Stimulated activated CD4-positive, alpha-beta T cell treated with anti-CD3 and anti-CD28 coated beads, Interleukin-15, amount 100 ng/mL, for 1 hour (primary cell): ENCODE measurements at places on chromosomes 11 and 22.

DNA sequence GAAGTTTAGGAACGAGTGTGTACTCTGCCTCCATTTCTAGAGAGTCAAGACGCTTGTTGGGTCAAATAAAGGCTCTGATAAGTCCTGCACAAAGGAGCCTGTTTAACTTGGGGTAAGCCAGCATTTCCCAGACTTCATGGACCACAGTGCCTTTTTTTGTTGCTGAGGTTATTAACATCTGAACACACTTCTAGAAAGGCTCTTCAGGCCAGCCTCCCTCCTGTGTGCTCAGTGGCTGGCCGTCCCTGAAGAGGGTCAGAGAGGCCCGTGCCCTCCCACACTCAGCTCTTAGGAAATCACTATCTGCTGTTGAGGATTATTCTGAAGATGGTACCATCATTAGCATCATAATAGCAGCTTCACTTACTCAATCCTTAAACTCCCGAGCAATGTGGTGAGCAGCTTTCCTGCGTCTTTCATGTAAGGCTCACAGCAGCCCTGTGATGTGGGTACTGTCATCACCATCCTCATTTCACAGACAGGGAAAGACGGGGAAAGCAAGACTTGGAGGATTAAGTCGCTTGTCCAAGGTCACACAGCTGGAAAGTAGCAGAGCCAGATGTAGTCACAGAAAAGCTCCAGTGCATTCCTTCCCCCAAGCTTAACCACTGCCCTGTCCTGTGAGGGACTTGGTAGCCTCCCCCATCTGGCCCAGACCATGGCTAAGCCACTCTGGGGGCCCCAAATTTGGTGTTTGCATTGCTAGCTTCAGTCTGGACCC is 71.3 kb downstream of the TSPAN18 start:
- DNase-seq, result no peak

DNA sequence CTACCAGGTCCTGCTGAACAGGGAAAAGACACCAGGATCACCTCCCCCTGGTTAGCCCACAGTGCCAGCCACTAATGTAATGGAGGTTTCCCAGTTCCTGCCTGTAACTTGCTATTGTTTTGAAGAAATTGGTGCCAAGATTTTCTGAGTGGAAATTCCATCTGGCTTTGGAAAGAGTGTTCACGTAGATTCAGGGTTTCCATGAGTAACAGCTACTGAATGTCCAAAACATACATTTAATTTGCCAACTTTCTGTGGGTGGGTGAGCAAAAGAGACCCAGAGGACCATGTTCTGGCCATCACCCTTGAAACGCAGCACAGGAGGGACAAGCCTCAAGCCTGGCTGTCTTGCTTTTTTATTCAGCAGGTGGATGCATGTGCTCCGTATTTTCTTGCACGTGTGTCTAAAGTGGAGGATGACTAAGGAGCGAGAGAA is 8.8 kb upstream of the DKK3 start:
- DNase-seq, result no peak

DNA sequence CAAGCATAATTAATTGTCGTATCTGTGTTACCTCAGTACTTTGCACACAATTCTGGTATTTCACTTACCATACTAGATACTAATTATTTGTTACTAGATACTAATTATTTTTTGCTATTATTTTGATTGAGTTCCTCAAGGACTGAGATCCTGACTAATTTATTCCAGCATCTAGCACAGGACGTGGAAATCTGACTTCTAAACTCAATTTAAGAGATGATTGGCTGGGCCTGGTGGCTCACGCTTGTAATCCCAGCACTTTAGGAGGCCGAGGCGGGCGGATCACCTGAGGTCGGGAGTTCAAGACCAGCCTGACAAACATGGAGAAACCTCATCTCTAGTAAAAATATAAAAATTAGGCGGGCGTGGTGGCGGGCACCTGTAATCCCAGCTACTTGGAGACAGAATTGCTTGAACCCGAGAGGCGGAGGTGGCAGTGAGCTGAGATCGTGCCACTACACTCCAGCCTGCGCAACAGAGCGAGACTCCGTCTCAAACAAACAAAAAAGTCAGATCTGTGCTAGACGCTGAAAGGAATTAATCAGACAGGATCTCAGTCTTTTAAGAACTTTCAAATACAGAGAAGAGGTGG is 527 bp upstream of the MRPL48 start:
- no peak for DNase-seq

- DNase-seq, result no peak
Measured at GRCh38 chr22:37520776-37521191, 1.6 kb upstream of the CARD10 start.

GRCh38 chr11:65852508-65853245 is 5.3 kb downstream of the CFL1 start:
- no peak for DNase-seq

GRCh38 chr22:39528080-39528661 is 4.4 kb downstream of the RPS19BP1 start:
- DNase-seq, result no peak

DNA sequence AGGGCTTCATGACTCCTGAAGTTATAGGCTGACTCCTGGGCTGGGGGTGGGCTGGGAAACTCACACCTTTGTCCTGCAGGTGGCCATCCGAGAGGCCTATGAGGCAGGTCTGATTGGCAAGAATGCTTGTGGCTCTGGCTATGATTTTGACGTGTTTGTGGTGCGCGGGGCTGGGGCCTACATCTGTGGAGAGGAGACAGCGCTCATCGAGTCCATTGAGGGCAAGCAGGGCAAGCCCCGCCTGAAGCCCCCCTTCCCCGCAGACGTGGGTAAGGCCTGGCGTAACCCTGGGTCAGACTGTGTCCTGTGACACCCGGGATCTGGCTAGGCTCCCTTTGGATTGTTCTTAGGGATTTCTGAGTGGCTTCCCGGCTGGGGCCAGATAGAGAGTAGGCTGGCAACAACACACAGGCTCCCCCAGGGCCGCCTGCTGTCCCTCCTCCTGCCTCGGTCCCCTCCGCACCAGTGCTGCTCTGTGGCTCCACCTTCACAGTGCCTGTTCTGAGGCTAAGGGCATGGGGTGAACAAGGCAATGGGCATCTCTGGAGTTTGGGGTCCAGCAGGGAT is 3.6 kb downstream of the NDUFV1 start:
- no peak for DNase-seq

- no peak for DNase-seq
Measured at GRCh38 chr11:102256251-102256650, 61.0 kb upstream of the BIRC3 start.

- no peak for DNase-seq
Measured at GRCh38 chr11:14386895-14387480, 28.0 kb upstream of the RRAS2 start.

DNA sequence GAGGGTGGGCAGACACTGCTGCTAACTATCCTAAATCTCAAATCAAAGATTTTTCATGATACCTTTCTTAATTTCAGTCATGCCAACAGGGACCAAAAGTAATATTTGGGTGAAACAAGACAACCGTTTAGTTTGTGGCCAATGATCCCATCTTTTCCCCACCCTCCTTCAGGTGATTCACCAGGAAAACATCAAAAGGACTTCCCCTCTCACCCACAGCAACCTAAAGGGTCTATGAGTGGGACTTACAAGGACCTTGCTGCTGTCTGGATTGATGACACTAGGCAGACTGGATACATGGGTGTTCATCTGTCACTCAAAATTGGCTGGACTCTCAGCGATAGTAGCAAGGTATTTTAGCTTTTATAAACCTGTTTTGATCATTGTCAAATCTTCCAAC is 62.0 kb upstream of the ZC3H12C start:
- DNase-seq, result no peak

DNA sequence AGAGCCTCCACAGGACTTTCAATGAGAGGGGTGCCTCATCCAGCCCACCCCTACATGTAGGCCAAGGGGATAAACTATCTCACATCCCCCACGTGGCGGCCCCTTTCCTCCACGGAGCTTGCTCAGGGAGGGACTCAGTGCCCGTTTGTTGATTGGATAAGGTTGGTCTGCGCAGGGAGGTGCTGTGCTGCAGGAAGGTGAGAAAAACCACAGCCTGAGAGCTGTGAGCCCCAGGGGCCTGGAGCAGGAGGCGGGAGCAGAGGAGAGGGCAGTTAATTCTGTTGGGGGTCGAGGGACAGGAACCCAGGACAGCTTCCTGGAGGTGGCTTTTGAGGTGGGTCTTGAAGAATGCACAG is 31.9 kb upstream of the ATXN10 start:
- DNase-seq, result no peak

- no peak for DNase-seq
Measured at GRCh38 chr11:32473282-32473909, 38.1 kb upstream of the WT1 start.
